ENCODE measurements at places on chromosomes 1 and 21. TPM values are rescaled to one million over a fixed set of nuclear protein-coding genes. Genes with fewer than 3 reads are reported as not detected.

GRCh38 chr21:22885614-22886013 lies 1887.4 kb downstream of the NCAM2 start:
- no peak for DNase-seq

DNA sequence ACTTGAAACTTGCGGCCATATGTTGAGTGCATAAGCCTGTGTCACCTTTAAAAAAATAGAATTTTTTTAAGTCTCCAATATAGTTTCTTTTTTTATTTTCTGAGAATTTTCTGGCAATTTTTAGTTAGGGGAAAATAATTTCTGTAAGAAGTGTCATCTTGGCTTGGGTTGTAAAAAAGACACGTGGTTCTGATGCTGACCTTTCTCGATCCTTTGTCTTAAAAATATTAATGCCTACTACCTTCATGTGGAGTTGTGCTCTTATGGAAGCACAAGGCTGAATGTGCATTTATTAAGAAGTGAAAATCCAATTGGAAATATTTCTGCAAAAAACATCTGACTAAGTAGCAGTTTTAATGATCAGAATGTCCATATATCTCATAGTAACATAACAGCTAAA lies 3.5 kb downstream of the ELAVL4 start:
- no peak for DNase-seq

DNA sequence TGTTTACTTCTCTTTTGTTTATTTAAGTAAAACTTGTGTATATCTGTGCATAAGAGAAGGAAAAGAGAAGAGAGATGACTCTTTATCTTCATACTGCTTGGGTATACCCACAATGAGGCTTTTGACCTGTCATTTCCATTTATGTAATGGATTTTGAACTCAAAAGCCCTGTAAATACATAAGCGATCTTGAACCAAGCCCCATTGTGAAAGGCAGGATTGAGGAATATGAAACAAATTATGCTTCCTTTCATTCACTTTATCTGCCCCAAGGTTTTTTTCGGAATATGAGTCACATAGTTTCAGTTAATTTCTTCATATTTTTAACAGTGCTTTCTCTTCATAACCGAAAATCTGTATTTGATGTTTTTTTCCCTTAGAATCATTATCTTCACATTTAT lies 21.4 kb downstream of the CNST start:
- no peak for DNase-seq

- DNase-seq, result no peak
Observed at GRCh38 chr1:159012495-159012894, 2.8 kb downstream of the IFI16 start.

GRCh38 chr1:7580923-7581753 lies 190.0 kb upstream of the VAMP3 start:
- no peak for DNase-seq

- DNase-seq, result no peak
Observed at GRCh38 chr21:23471877-23472276, 2135.4 kb downstream of the MRPL39 start.

- DNase-seq, result no peak
Observed at GRCh38 chr1:71649608-71650007, 568.8 kb upstream of the ZRANB2 start.

GRCh38 chr1:84998642-84999280 lies 1.8 kb upstream of the MCOLN2 start:
- DNase-seq, result no peak

DNA sequence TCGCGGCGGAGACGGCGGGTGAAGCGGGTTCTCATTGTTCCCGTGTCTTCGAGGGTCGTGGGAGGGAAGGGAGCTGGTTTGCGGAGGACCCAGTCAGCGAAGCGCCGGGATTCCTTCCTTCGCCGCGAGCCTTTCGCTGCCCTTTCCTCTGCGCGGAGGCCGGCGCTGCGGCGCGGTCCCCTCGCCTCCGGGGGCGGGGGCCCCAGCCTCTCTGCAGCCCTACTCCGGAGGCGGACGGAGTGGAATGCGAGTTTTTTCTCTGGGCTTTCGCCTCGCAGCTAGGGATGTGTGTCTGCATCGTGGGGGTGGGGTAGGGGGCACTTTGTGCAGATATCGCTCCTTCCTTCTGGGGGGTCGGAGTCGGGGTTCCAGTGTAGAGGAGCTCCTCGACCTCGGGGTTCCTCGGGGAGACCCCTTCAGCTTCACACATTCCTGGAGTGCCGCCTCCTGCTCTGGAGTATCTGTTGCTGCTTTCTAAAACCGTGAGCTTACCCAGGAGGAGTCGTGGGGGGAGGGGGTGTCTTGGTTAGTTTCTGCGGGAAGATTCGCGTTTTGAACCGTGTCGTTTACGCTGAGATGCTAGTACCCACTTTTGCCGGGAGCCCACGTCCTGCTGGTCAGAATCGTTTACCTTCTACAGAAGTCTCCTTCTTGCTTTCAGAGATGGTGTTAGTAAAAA lies 595 bp downstream of the RNF2 start:
- peak; percentile 17 for DNase-seq

DNA sequence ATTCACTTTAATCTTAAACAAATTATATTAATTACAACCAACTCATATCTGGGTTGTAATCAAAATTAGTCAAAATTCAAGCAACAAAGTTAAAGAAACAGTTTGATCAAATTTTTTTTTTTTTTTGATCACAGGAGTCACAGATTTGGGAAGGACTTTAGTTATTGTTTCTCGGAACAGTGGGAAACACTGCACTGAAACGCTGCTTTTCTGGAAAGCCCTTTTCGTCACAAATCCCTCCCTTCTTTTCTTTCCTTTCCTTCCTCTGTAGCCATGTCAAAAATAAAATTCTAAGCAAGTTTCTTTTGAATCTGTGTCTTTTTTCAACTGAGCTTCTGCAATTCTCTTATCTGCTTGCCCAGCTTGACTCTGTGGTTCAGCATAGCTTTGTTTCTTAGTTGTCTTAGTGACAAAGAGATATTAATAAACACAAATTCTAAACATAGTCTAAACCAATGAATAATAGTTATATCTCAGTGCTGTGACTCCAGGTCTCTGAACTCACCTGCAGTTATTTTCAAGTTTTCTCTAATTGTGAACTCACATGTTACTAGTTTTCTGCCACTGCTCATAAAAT lies 53.8 kb downstream of the PTGS2 start:
- no peak for DNase-seq

GRCh38 chr1:54609301-54609921 lies 13.9 kb downstream of the FAM151A start:
- no peak for DNase-seq

GRCh38 chr1:113784104-113784779 lies 25.0 kb upstream of the PHTF1 start:
- no peak for DNase-seq

DNA sequence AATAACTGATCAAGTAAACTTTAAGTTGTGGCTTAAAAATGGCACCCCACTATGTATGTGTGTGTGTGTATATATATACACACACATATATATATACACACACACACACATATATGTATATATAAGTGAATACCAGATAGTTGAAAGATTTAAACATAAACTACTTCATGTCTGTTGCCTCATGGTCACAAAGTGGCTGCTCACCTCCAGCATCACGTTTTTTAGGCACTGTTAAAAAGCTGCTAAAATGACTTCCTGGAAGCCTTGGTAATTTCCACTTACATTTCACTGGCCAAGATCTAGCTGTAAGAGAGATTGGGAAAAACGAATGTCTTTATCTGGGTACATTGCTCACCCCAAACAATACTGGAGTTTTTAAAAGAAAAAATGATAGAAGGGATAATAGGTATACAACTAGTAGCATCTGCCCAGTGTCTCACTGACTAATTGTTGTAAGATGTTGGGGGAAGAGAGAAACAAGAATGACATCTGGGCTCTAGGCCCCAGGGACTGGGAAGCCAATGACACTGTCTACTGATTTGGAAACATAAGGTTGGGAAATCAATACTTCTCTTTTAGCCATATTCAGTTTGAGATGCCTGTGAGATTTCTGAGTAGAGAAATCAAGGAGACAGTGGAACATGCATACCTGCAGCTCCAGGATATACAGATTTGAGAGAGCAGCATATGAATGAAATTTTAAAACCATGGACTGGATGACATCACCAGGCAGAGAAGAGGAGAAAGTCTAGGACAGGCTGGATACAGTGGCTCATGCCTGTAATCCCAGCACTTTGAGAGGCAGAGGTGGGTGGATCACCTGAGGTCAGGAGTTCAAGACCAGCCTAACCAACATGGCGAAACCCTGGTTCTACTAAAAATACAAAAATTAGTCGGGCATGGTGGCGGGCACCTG lies 42.8 kb downstream of the CLDN14 start:
- DNase-seq, result no peak

DNA sequence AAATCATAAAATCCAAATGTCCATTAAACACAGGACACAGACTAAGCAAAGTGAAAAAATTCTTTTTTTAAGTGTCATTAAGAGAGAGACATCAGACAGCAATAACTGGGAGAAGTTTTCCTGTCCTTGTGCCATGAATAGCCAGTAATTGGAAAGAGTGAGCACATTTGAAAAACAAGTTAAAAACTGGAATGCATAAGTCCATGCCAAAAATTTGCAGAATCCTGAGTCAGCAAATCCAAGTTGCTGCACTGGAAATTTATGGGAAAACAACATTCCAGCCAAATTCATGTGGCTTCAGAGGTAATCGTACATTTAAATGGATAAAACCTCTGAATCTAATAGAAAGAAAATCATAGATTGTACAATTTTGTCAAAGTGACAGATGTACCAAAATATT lies 291.4 kb downstream of the LRRC40 start:
- DNase-seq, result no peak

- no peak for DNase-seq
Observed at GRCh38 chr1:177897998-177898654, 71.7 kb downstream of the SEC16B start.

GRCh38 chr1:153345187-153346076 lies 3.2 kb downstream of the PGLYRP4 start:
- DNase-seq, result no peak

DNA sequence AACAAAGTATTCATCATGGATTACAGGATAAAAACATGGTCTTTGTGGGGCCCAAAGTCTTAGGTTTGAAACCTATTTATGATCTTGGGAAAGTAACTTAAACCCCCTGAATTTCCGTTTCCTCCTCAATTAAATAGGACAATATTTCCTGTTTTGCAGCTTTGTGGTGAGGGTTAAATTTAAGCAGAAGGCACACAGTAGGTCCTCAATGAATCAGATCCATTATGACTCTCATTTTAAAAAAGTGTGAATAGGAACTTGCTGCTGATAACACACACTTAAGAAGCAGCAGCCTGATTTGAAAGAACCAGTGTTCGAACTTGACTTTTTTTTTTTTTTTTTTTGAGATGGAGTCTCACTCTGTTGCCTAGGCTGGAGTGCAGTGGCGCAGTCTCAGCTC lies 41.4 kb upstream of the VASH2 start:
- no peak for DNase-seq

DNA sequence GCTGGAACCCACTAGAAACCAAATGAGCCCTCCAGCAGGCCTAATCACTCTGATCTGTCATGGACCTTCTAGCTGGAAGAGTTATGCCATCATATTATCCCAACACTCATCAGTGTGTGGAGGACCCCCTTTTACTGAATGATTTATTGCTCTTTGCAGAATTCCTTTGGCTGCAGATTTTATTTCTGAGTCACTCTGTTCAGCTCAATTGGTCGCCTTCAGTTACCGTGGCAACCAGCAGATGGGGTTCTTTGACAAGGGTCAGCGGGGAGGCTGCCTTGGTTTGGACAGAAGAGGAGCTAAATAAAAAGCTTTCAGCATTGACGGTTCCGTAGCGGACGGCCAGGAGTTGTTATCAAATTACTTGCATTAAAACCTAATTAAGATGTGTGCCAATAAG lies 220.1 kb downstream of the SDCCAG8 start:
- DNase-seq, result no peak

GRCh38 chr1:111756124-111756513 lies 418 bp downstream of the DDX20 start:
- DNase-seq, result no peak

- no peak for DNase-seq
Observed at GRCh38 chr1:165316153-165316772, 40.3 kb downstream of the LMX1A start.

- DNase-seq, result no peak
Observed at GRCh38 chr1:47951545-47952235, 45.5 kb downstream of the TRABD2B start.

Gene GPX7
- total RNA-seq, result 20.9 TPM

Gene ATP6V1G3
- total RNA-seq, result not detected

Gene GBP3
- total RNA-seq, result 15.5 TPM

Gene RYR2
- total RNA-seq, result not detected

Gene CAMSAP2
- 0.71 TPM for total RNA-seq

Gene CLCA1
- not detected for total RNA-seq

Gene CACNA1E
- 0.37 TPM for total RNA-seq

Gene HCRTR1
- total RNA-seq, result not detected

Gene STUM
- total RNA-seq, result 0.34 TPM
